D721Med (cell line): ENCODE measurements at places on chromosomes 13 and 19.

DNA sequence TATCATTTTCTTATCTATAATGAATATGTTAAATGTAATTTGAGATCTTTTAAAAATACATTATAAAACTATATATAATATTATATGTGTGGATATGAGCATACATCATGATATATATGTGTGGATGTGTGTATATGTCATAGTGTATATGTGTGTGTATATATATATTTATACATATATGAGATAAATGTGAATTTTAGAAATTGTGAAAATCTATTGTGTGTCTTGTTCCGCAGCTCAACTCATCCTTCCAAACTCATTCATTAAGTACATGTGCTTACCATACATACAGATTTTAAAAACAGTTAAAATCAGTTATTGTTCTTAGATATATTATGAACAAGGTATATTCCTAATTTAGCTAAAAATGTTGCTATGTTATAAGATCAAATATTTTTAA, 435.2 kb upstream of the MIR17HG start:
- DNase-seq: no peak

GRCh38 chr13:49308097-49308875, 60.6 kb downstream of the CDADC1 start:
- DNase-seq: no peak

DNA sequence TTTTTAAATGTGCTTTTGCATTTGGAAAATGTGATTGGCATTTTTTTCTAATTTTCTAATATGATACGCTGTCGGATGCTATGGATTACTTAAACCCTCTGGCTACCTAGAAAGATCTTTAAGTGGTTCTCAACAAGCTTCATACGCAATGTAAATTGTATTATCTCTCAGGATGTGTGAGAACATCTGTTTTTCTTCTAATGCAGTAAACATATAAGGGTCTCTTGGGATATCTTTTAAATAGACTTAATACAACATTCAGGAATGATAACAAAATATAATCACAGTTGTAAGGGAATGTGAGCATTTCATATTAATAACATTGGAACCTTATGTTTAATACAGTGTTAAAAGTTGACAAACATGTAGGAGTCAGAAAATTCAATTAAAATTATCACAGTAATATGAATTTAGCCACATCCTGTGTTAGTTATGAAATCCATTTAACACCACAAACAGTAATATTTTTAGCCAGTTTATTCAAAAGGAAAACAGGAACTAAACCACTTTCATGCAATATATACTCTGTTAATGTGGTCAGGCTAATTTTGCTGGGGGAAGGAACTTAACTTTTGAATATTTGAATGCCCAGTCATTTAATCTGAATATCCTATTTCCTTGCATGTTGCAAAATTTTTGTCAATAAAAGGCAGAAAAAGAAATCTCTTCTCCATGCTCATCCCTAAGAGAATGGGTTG, 15.0 kb upstream of the ALOX5AP start:
- DNase-seq: no peak

DNA sequence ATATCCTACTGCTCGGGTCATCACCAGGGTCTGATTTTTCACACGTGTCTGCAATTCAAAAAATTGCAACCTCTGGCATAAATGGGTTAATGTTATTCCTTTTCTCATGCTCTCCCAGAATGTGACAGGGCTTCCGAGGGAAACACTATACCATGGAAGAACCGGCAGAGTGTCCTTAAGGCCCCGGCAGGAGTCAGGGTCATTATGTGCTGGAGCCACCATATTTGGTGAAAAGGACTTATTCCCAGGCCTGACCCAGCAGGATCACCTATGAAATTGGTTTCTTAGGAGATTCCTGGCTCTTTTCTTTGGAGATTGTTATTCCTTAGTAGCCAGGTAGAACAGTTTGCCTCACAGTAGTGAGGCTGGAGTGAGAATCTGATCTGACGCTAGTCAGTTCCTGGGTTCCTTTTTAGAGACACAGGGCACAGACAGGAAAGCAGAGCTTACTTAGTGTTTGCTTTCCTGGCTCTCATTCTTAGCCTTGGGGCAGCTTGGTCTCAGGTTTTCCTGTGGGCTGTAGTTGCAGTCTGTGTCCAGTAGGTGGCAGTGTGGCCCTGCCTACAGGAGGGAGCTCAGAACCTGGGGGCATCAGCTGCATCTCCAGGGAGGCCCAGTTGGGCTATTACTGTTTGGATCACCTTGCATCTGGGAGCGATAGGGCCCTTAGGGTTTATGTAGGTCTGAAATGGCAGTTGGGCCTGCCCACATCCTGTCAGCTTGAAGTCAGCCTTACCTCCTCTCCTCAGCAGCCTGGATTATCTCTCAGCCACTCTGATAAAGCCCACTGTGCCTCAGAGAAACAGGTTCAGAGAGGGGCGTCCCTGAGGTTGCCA, 12.4 kb downstream of the SNRNP70 start:
- DNase-seq: peak; percentile 78

- DNase-seq: no peak
Observed at GRCh38 chr13:50713523-50714248, 129.8 kb downstream of the DLEU7 start.
